ENCODE measurements at places on chromosomes 2 and 18. TPM values are rescaled to one million over a fixed set of nuclear protein-coding genes. Genes with fewer than 3 reads are reported as not detected.

GRCh38 chr2:237299906-237300305 lies 114.1 kb downstream of the COL6A3 start:
- no peaks in the 10 kb centered on the region for H3K27me3 ChIP-seq
- DNase-seq = peak; percentile 70
- peaks cover 56% of the 10 kb centered on the region for H3K4me1 ChIP-seq

DNA sequence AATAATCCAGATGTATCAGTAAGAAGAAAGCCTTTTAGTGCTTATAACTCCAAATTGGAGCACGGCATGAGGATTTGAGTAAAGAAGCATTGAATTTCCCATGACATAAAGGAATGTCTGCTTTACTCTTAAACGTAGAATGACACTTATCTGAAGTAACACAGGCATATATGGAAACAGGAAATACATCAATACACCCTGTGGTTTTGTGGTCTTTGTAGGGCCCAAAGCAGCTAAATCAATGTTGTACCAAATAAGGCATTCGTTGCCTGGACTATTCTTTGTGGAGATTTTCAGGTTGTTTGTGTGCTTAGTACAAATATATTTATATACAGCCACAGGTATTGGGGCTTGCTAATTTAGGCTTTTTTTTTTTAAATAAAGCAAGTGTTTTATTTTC lies 660.5 kb downstream of the LRRTM4 start:
- no peak for DNase-seq
- H3K36me3 ChIP-seq = no peaks in the 10 kb centered on the region
- H3K4me1 ChIP-seq = no peaks in the 10 kb centered on the region
- no peak overlapping the region for H3K4me3 ChIP-seq

DNA sequence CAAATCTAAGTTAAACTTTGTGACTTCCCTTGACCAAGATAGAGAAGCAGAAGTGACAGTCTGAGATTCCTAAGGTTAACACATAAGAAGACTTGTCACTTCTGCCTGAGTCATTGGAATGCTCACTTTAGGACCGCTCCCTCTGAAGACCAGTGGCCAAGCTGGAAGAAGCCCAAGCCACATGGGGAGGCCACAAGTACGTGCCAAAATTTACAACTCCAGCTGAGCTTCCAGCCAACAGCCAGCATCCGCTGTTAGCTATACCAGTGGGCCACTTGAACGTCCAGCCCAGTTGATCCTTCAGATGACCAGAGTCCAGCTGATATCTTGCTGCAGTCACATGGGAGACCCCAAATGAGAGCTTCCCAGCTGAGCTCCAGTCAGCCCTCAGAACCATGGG lies 18.1 kb upstream of the ANTXR1 start:
- peak; percentile 47 for DNase-seq
- H3K4me3 ChIP-seq = no peak overlapping the region
- H3K27me3 ChIP-seq = no peaks in the 10 kb centered on the region
- no peaks in the 10 kb centered on the region for H3K36me3 ChIP-seq
- no peak overlapping the region for H3K27ac ChIP-seq

Gene TCF23
- total RNA-seq = not detected
